Dermis blood vessel endothelial cell (primary cell): ENCODE measurements at places on chromosomes 6 and 20. TPM values are rescaled to one million over a fixed set of nuclear protein-coding genes. Genes with fewer than 3 reads are reported as not detected.
A peak's percentile ranks its signal among the peaks of the same experiment; 100 is the strongest.

- no peak for DNase-seq
Measured at GRCh38 chr20:20363799-20364592, 3.9 kb upstream of the INSM1 start.

GRCh38 chr6:144317736-144318135, 32.6 kb downstream of the UTRN start:
- DNase-seq, result peak; percentile 62

GRCh38 chr6:163691049-163691448, 276.5 kb downstream of the QKI start:
- DNase-seq, result no peak

GRCh38 chr20:37503256-37503927, 17.7 kb upstream of the NNAT start:
- DNase-seq, result no peak

- no peak for DNase-seq
Measured at GRCh38 chr6:27829453-27830211, 82.6 kb downstream of the OR2B2 start.

DNA sequence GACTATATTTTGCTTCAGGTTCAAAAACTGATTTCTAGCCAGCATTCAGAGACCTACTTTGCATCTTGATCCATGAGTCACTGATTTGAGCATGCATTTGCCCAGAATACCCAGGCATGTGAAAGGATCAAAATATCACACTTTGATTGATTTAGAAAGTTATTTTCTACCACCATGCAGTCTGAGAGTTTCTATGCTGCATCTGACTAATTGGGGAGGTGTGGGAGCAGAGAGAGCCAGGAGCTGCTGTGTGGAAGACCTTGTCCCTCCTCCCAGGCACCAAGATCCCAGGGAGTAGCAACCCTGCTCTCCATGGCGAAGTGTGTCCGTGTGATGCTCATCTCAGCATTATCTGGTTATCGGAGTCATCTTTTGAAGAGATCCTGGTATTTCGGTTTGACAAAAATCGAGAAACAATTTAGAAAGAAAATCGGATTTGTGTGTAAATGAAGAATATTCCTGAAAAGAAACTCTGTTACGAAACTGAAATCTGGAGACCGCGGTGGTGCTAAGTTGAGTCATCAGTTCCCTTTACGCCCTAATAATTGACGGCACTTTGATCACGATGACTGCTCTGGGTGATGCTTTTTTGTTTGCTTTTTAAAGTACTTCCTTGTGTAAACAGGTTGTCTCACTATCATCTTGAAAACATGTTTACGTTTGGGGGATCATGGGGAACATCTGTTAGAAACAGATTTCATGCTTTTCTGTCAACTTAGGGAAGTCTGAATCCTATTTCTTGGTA, 193.4 kb downstream of the BACH2 start:
- DNase-seq, result no peak

DNA sequence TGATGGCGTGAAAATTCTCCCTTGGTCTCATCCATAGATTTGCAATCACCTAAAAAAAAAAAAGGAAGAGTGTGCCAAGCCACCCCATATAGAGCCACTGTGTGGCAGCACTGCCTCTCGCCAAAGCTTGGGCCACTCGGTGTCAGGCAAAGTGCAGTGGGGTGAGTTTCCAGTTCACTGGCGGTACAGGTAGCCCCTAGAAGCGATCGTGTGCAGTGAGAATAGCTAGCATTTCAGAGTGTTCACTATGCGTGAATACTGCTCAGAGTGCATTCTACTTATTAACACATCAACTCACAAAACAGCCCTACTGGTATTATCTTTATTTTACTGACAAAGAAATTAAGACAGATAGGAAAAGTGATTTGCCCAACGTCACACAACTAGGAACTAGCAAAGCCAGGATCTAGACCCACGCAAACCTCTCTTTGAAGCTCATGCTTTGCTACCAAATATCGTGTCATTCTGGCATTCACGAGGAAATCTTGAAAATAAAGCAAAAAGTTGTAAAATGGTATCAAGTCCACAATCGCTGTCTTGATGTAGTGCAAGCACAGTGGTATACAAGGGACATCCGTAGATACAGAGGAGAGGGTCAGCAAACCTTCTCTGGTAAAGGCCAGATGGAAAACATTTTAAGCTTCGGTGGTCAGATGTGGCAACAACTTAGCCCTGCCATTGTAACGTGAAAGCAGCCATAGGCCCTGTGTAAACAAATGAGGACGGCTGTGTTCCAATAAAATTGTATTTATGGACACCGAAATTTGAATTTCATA, 10.4 kb upstream of the GCNT2 start:
- DNase-seq, result peak; percentile 84

DNA sequence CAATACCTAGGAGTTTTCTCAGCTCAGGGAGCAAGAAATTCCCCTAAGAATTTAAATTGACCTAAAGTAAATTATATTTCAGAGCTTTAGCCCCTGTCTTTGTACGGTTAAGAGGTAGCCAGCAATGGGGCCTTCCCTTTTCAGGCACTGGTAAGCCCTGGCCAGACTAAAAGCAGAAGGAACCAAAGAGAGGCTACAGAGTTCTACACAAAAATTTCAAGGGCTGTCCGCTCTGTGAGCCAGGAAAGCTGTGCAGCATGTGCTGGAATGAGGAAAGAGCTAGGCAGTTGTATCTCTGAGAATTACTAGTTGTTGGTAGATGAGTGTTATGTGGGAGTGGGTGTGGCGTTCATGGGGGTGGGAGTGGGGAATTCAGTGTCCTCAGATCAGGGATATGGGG, 96.3 kb upstream of the MAFB start:
- DNase-seq, result no peak

GRCh38 chr6:25042984-25043725, 107.4 kb upstream of the RIPOR2 start:
- DNase-seq, result no peak

DNA sequence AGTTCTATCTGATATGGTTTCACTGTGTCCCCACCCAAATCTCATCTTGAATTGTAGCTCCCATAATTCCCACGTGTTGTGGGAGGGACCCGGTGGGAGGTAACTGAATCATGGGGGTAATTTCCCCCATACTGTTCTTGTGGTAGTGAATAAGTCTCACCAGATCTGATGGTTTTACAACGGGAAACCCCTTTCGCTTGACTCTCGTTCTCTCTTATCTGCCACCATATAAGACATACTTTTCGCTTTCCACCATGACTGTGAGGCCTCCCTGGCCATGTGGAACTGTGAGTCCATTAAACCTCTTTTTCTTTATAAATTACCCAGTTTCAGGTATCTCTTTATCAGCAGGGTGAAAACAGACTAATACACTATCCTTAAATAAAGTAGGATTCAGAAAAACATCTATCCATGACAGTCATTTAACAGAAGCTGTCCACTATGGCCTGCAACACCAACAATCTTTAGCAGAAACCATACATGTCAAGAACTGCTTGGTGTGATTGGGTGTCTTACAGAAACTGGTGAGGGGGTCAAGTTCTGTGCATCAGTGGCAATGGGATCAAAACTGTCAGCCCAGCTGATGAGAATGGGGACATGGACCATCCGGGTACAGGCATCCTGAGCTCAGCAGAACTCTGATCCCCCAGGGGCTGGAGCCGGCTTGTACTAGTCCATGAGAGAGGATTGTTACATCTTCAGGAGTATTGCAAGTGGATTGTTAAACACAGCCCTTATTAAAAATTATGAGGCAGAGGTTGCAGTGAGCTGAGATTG, 59.2 kb downstream of the SCML4 start:
- no peak for DNase-seq

DNA sequence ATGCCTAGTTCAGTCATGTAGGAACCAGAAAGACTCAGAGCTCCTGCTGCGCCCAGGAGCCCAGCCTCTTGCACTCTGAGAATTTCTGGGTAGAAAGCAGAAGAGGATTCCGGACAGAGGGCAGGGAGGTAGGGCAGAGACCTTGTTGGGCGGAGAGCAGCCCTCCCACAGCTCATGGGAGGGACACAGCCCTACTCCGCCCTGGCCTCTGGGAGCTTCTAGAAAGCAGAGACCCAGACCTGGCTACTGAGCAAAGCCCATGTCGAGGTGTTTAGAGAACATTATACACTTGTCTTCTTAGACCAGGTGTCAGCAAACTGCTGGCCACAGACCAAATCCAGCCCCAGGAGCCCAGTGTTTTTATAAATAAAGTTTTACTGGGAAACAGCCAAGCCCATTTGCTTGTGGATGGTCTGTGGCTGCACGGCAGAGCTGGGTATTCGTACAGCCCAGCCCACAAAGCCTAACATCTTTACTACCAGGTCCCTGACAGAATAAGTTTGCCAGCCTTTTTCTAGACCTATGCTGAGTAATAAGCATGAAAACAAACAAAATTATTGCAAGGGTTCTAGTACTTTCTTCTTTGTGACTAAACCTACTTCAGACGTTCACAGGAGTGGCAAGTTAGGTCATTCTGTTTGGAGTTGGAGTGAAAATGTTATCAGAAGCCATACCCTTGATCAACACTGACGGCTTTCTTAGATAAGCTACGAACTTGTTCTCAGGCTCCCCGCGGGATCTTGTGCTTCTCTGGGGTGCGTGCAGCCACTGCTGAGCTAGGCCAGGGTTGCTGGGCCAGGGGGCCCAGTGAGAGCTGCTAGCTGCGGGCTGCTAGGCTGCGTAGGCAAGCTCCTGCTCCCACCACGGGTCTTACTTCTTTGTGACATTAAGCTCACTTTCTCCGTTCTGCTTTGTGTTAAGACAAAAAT, 235.1 kb upstream of the FOXQ1 start:
- DNase-seq, result no peak

DNA sequence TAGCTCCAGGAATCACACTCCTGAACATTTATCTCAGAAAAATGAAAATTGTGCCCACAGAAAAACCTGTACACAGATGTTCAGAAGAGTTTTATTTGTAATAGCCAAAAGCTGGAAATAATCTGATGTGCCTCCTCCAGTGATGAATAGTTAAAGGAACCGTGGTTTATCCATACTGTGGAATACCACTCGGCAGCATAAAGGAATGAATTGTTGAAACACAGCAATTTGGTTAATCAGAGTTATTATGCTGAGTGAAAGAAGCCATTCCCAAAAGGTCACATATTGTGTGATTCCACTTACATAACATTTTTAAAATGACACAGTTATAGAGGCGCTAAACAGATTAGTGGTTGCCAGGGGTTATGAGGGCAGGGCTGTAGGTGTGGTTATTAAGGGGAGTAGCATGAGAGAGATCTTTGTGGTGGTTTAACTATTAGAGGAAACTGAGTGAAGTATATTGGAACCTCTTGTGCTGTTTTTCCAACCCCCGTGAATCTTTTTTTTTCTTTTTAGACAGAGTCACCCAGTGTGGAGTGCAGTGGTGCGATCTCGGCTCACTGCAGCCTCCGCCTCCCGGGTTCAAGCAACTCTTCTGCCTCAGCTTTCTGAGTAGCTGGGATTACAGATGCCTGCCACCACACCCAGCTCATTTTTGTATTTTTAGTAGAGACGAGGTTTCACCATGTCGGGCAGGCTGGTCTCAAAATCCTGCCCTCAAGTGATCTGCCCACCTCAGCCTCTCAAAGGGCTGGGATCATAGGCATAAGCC, 26.2 kb downstream of the PSMF1 start:
- DNase-seq, result no peak

- DNase-seq, result no peak
Measured at GRCh38 chr6:168826726-168827585, 386.0 kb downstream of the SMOC2 start.

GRCh38 chr20:12925210-12925755, 83.5 kb upstream of the SPTLC3 start:
- DNase-seq, result peak; percentile 85

- DNase-seq, result no peak
Measured at GRCh38 chr6:158772851-158773371, 46.3 kb downstream of the EZR start.

- DNase-seq, result no peak
Measured at GRCh38 chr6:17494177-17494576, 100.8 kb downstream of the CAP2 start.

GLP1R gene
- not detected in 2 replicates for total RNA-seq

SGK2 gene
- 0.23 and 0.34 TPM in 2 replicates for total RNA-seq

TMEM244 gene
- not detected in 2 replicates for total RNA-seq

MOG gene
- total RNA-seq, result not detected in 2 replicates

MATN4 gene
- total RNA-seq, result 0.09 and 0.17 TPM in 2 replicates

C6orf58 gene
- not detected in 2 replicates for total RNA-seq

ADGRF4 gene
- under 0.01 TPM in 1 of 2 replicates, not detected in the other for total RNA-seq

JAG1 gene
- total RNA-seq, result 124 and 203 TPM in 2 replicates

CRYBG1 gene
- total RNA-seq, result 38.1 and 44.9 TPM in 2 replicates

PHACTR1 gene
- total RNA-seq, result 2.4 and 4.1 TPM in 2 replicates

SRMS gene
- not detected in 2 replicates for total RNA-seq

TINAG gene
- total RNA-seq, result not detected in 2 replicates

PTCHD4 gene
- 6.1 and 9.7 TPM in 2 replicates for total RNA-seq

CMTR1 gene
- total RNA-seq, result 41.0 and 47.6 TPM in 2 replicates

SLC35D3 gene
- not detected in 2 replicates for total RNA-seq

PNPLA1 gene
- not detected in 2 replicates for total RNA-seq

PGC gene
- total RNA-seq, result not detected in 2 replicates

SLC52A3 gene
- 0.23 TPM in 1 of 2 replicates, not detected in the other for total RNA-seq
